NCI-H69 (cell line): ENCODE measurements at places on chromosomes 12 and 14.
A peak's percentile ranks its signal among the peaks of the same experiment; 100 is the strongest.

- DNase-seq, result no peak
Observed at GRCh38 chr12:128571906-128572810, 251.6 kb downstream of the SLC15A4 start.

- DNase-seq, result peak; percentile 37
Observed at GRCh38 chr12:116736962-116737773, 701 bp downstream of the SPRING1 start.

- DNase-seq, result peak; percentile 73
Observed at GRCh38 chr12:23757541-23757962, 191.9 kb downstream of the SOX5 start.

- peak; percentile 60 for DNase-seq
Observed at GRCh38 chr14:76762411-76763095, 1.3 kb downstream of the VASH1 start.

DNA sequence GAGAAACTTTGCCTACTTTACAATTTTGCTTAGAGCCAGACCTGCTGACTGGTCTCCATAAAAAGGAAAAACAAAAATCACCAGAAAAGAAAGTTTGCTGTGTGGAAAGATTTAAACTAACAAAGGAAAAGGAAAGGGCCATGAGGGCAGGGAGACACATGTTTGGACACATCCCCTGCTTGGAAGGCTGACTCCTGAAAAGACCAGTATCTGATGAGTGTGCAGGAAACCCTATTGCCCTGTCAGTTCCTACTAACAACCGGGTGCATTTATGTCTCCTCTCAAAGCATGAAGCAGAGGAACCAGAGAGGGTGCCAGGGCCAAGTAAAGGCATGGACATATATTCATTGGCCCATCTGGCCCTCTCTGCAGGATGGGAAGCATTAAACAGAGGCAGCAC is 7.0 kb upstream of the STAB2 start:
- no peak for DNase-seq

- no peak for DNase-seq
Observed at GRCh38 chr14:54554401-54554800, 12.5 kb upstream of the SAMD4A start.

GRCh38 chr14:80538633-80539375 is 327.5 kb upstream of the DIO2 start:
- no peak for DNase-seq

GRCh38 chr12:713281-713875 is 39.0 kb upstream of the WNK1 start:
- DNase-seq, result peak; percentile 31

DNA sequence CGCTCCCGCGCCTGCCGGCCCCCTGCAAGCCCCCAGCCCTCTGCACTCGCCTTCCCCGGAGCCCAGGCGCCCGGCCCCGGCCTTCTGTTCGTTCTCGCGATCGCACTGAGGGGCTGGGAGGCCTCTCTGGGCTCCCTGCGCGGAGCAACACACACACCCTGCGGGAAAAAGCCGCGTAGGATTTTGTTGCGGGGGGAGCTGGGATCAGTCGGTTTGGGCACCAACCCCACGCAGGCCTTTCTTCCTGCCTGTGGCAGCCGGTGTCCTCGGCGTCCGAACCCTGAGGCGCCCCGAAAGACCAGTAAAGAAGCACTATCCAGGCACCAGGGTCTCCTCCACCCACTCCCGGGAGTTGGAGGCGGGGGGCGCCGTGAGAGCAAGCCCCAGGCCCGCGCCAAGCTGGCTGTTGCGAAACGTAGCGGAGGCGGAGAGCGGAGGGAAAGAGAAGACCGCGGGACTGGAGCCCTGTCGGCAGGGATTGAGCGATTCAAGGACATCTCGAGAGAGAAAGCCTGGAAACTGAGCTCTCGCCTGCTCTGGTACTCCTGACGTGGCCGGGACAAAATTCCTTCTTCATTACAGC is 1.9 kb upstream of the HOXC5 start:
- no peak for DNase-seq

DNA sequence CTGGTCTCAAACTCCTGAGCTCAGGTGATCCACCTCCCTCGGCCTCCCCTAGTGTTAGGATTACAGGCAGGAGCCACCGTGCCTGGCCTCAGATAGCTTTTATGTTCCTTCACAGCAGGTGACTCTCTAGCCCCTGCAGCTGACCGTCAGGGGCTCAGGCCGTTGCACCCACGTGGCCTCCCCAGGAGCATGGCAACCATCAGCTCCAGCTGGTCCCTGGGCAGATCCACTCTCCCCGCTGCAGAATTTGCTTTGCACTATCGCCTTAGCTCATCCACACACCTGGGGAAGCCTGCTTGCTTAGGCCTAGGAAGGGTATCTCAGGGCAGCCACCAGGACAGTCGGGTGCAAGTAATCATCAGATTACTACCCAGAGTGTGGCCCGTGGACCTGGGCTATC is 62.6 kb downstream of the TSPAN9 start:
- DNase-seq, result peak; percentile 21

GRCh38 chr12:3317841-3318501 is 173.0 kb upstream of the PRMT8 start:
- no peak for DNase-seq

GRCh38 chr12:112989806-112990205 is 11.5 kb downstream of the OAS2 start:
- DNase-seq, result no peak

DNA sequence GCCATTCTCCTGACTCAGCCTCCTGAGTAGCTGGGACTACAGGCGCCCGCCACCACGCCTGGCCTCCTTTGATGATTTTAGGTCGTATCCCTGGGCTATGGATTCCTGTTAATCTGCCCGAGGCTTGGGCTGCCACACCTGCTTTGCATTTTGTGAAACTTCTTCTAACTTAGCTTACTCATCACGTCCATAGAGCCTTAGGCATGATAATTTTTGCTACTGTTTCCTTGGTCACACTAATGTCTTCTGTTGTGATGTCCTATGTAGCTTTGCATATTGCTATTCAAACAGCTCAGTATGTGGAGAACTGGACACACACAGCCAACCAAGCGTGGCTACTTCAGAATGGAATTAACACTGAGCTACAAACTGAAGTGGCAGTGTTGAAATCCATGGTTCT is 47.5 kb upstream of the DDX11 start:
- no peak for DNase-seq

DNA sequence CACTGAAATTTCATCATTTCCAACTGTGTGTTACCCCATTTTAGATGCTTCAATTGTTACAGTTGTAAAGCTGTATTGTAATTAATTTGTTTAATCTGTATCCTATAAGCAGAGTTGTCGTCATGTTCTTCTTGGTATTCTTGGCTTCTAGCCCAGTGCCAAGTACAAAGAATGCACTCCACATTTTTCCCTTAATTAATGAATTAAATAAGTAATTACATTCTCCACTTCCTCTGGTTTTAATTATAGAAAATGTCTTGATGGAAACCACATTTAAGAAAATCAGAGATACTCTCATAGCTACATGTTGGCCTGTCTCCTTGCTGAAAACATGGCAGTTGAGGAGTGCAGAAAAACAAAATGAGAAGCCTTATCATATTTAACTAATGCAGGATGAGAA is 746 bp downstream of the DNAI7 start:
- no peak for DNase-seq

DNA sequence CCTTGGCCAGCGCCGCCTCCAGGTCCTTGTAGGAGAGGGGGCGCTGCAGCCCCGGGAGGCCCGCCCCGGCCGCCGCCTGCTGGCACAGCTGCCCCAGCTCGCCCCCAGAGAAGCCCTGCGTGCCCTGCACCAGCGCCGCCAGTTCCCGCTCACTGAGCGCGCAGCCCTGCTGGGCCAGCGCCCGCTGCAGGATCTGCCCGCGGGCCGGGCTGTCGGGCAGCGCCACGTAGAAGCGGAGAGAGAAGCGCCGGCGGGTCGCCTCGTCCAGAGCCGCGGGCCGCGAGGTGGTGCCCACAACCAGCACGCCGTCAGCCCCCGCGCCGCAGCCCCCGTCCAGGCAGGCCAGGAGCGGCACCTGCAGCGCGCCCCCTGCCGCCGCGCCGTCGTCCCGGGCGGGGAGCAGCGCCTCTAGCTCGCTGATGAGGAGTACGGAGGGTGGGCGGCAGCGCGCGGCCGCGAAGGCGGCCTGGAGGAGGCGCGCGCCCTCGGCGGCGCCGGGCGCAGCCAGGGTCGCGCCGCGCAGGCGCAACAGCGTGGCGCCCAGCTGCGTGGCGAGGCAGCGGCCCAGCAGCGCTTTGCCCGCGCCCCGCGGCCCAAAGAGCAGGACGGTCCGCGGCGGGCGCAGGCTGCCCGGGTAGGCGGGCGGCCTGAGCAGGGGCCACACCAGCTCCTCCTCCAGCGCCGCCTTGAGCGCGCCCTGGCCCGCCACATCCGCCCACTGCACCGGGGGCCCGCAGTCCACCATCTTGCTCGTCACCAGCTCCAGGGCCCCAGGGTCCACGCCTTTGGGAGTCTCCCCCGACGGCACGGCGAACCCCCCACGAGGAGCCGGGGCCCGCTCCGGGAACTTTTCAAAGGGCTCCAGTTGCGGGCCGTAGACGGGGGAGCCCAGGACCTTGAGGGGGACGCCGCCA is 27.7 kb downstream of the FIGNL2 start:
- peak; percentile 95 for DNase-seq

- no peak for DNase-seq
Observed at GRCh38 chr14:102817942-102818940, 41.0 kb downstream of the TRAF3 start.

- DNase-seq, result peak; percentile 81
Observed at GRCh38 chr12:54000116-54001114, at the start of gene HOXC9. TSS of gene HOXC9 (plus strand) at chr12:54000161. CDS start at chr12:54000189, 28 bp downstream.

GRCh38 chr14:72880164-72880563 is 13.7 kb downstream of the DPF3 start:
- DNase-seq, result no peak

- peak; percentile 92 for DNase-seq
Observed at GRCh38 chr12:111812881-111813741, 28.9 kb upstream of the MAPKAPK5 start.

- peak; percentile 13 for DNase-seq
Observed at GRCh38 chr12:15350643-15351042, 28.3 kb downstream of the PTPRO start.

GRCh38 chr12:5509557-5509956 is 77.6 kb downstream of the NTF3 start:
- no peak for DNase-seq
